ENCODE measurements at places on chromosomes 1 and 21.
A peak's percentile ranks its signal among the peaks of the same experiment; 100 is the strongest.

DNA sequence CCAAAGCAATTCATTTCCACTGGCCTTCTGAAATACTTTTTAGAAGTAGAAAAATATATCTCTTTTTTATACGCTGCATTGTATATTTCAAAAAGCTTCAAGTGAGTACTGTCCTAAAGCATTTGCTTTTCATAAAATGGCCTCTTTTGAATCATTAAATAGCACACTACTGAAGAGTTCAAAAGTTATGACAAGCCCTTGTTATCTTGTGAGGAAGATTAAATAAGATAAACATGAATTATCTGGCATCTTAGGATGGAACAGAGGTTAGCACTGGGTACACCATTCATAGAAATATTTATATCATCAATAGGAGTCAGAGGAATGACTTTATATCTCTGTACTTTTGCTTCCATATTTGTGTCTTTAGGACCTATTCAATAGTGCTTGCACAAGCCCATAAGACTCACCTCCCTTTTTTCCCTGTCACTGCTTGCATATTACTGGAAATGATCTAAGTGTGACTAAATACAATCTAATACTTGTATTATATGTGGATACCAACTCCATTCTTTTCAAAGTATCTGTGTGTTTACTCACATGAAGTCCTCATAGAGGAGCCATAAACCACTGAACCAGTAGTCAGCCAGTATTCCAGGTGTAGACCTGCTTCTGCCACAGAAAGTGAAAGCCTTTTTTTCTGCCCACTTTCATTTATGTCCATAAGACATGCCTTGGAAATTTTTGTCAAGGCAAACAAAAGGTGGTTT is 274.2 kb upstream of the C1orf105 start:
- DNase-seq, result no peak

DNA sequence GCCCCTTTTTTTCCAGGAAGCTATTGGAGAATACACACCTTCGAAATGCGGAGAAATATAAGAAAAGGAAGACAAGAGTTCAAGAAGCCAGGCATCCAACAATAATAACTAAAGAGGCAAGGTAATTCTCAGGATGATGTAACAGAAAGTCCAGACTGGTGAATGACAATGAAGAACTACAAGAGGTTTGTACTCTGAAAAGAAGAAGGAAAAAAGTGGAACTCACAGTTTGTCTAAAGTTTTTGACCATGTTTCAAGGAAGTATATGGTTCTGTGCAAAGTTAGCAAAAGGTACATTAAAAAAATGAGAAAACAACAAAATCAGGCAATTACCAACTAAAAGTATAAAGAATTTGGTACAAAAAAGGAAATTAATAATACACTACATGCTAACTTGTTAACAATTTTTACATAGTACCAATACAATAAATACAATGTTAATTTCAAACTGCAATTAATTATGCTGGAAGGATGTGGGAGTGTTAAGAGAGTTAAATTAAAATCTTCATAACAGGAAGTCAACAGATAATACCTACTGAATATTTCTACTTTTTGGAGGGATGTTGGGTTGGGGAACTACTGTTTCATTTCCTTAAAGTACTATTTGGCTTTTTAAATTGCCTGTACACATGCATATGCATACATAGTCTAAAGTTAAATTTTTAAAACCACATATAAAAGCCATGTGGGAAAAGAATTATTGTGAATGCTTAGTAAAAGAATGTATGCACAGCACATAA is 12.9 kb upstream of the CD55 start:
- DNase-seq, result peak; percentile 35

- no peak for DNase-seq
These were observed 9.1 kb upstream of the THEM5 start for GRCh38 chr1:151862604-151863003.

DNA sequence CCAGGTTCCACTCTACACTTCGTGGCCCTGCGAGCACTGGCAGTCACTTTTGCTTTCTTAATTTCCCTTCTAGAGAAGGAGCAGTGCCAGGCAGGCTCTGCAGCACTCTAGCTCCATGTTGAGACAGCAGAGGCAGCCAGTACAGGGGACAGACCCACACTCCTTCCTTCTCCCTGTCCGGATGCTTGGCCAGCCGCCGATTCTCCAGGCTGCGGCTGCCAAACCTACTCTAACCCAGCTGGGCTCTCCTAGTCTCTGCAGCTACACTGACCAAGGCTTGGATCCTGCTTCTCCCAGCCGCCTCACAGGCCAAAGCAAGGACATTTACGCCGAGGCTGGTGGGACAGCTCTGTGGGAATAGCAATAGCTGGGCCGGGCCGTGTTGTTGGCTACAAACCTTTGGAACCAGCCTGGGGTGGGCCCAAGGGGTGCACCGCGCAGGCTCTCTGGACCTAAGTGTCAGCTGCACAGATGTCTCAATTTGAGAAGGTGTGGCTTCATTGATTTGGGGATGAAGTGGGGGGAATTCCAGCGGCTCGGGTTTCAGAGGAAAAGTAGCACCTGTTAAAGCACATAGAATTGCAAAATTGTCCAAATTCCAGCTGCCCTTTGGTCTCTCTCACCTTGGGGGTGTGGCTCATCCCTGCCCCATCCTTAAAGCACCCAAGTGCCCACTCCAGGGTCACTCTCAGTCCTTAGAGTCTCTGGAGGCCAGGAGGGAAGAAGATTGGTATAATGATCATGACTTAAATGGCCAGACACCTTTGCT is 3.2 kb downstream of the BARHL2 start:
- DNase-seq, result no peak

GRCh38 chr21:42305707-42306147 is 9.5 kb downstream of the TFF3 start:
- no peak for DNase-seq

- no peak for DNase-seq
These were observed 21.5 kb upstream of the OPRD1 start for GRCh38 chr1:28790377-28791035.

GRCh38 chr1:160171354-160171753 is 19.0 kb upstream of the CASQ1 start:
- DNase-seq, result no peak

DNA sequence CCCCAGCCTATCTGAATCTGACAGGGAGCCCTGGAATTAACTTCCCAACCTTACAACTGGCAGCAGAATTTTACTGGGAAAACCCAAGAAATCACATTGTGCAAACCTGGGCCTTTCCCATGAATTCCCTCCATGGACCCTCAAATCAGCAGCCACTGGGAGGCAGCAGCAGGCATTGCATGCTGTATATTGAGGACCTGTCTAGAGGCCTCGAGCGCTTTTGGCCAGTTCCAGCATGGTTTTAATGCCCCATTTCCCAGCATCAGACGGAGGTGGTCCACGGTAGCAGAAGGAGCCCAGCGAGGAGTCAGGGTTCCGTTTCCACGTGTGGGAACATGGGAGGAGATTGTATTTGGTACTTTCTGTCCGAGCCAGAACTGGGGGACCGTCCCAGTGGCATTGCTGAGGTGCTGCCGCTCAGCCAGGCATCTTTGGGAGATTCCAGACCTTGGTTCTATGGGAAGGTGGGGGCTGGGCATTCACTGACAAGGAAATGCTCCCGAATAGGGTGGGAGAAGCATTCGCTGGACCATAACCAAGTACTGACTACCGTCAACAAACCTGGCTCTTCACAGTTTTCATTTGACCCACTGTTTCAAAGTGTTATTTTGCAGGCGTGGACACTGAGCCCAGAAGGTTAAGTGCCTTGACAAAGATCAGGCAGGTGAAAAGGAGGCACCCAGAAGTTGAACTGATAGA is 15.9 kb downstream of the BMP8A start:
- DNase-seq, result no peak

DNA sequence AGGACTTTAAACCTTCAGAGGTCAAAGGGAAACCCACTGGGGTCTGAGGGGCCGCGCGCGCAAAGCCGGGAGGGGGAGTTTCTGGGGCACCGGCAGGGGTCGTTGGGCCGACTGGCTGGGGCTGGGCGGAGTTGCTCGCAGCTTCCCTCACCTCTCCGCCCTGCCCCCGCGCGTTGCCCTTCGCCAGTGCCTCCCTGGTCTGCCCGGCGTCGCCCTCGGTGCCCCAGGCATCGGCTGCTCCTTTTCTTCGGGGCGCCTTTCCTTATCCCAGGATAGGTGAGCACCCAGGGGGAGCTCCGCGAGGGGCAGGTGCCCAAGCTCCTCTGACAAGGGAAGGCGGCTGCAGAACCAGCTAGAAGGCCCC is 390 bp upstream of the NGF start:
- DNase-seq, result no peak

- DNase-seq, result no peak
These were observed 54.1 kb upstream of the GPR37L1 start for GRCh38 chr1:202068596-202068995.

GRCh38 chr1:208024406-208024805 is 113.5 kb upstream of the CD34 start:
- DNase-seq, result no peak

DNA sequence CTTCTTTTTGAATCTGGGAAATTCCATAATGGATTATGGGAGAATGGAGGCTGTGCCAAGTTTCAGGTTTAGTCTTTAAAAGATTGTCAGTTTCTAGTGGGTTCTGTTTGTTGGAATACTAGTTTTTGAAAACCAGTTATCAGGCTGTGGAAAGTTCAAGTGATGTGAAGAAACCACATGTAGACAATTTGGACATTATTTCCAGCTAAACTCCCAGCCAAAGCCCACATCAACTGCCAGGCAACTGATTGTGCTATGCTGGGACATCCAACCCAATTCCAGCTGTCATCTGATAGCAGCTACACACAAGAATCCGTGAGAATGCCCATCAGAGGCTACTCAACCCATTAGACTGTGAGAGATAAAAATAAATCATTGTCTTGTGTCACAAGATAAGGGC is 546.1 kb upstream of the ADAMTS5 start:
- DNase-seq, result no peak

DNA sequence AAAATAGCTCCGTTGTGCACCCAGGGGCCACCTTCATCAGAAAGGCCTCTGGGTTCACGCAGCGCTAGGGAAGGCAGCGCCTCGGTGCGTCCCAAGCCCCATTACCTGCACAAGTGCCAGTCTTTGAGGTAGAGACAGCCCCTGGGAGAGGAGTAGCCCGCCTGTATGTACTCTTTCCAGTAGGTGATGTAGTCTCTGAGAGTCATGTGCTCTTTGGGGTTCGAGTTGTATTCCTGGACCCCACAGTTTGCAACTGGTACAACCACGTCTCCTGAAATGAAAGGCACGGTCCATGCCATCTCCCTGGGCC is 601 bp downstream of the JMJD4 start:
- DNase-seq, result no peak

- DNase-seq, result no peak
These were observed 8.1 kb downstream of the ADAMTS5 start for GRCh38 chr21:26958788-26959187.

DNA sequence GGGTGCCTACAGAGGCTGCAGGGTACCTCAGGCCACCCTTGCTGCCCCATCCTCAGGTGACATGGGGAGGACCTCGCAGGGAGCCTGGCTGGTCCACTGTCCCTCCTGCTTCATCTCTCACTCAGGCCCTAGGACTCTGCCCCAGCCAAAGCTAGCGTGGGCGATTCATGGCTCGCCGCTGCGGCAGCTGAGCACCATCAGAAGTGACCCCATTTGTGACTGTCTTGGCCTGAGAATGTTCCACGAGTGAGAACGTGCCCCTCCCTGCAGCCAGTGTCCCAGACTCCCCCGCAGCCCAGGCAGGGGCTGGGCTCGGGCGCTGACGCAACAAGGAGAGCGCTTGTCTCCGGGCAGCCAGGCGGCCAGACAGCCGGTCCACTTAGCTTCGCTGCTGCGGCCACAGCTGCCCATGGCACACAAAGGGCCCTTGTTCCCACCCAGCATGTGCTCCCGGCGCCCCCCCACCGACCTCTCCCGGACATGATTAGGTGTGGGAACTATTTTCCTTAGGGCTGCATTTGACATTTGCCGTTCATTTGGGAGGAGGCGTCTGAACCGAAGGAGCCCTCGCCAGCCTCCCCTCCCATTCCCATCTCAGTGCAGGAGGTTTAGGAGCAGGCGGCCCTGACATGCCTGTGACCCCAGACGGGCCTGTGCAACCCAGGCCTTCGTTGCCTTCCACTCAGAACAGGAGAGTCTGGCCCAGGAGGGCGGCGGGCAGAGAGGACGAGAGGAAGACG is 19.3 kb upstream of the POFUT2 start:
- DNase-seq, result peak; percentile 96

GRCh38 chr1:38028105-38028591 is 15.6 kb downstream of the UTP11 start:
- DNase-seq, result no peak

- DNase-seq, result peak; percentile 29
These were observed 55.2 kb downstream of the ATP1B1 start for GRCh38 chr1:169161496-169162194.

- no peak for DNase-seq
These were observed 1.0 kb upstream of the TNFSF4 start for GRCh38 chr1:173208146-173208545.

- no peak for DNase-seq
These were observed 17.5 kb downstream of the ZMYM4 start for GRCh38 chr1:35285771-35286606.

GRCh38 chr1:157315544-157315943 is 177.3 kb upstream of the ETV3 start:
- no peak for DNase-seq

GRCh38 chr1:168112673-168113305 is 23.9 kb downstream of the GPR161 start:
- no peak for DNase-seq
